ENCODE measurements at places on chromosomes 2 and 18.

DNA sequence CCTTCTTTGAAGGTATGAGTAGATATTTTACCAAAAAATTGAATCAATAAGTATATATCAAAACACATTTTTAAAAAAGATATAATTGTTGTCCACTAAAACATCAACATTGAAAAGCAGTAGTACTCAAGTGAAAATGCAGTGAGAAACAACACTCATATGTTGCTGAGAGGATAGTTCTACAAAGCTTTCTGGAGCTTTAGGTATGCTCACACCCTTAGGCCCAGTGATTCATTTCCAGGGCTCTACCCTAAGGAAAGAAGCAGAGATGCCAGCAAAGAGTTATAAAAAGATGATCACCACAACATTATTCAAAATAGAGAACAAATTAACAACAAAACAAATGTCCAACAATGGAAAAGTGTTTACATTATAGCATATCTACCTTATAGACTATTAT is 197.3 kb upstream of the CCDC150 start:
- DNase-seq = no peak

GRCh38 chr2:44707945-44708660 is 233.4 kb upstream of the SIX3 start:
- DNase-seq = peak; percentile 31

DNA sequence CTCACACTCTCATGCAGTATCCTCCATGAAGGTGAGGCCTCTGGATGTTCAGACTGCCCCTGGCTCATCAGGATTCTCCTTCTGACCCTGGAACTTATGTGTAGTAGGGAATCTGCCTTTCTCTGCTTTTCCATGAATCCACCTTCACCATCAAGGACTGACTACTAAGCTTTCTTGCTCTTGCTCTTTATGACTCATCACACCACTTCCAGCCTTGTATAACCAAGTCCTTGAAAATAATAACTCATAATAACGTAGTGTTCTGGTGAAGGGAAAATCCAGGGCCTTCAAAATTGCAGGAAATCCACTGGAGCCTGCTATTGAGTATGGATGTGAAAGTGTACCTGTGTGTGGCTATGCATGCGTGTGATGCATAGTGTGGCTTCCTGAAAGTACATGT is 11.3 kb upstream of the KCNS3 start:
- DNase-seq = no peak

DNA sequence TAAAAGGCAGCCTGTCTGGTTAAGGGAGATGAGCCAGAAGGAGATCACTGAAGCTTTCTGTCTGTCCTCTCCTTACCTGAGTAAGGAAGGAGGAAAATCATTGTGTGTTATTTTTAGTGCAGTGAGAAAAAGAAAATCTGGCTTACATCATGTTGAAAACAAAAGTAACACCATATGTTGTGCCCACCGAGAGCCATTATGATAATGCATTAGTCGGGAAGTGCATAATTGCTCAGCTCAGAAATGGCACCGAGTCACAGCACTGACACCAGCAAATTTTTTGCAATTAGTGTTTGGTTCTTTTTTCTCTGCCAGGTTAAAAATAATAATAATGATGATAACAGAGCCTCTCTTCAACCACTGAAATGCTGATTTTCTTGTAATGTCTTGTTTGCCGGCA is 46.6 kb downstream of the HNMT start:
- no peak for DNase-seq

DNA sequence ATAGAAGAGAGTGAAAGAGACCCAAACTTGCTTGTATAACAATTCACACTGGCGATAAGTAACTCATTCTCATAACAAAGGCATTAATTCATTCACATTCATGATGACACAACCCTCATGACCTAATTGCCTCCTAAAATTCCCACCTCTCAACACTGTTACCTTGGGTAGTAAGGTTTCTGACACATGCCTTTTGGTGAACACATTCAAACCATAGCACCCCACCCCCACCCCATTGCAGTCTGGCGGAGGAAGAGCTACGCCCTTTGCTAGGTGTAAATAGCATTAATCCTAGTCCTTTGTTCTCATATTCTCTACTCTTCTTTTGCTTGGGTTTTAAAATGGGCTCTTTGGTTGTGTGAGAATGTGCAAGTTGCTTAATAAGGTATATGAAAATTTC is 361.5 kb downstream of the DSEL start:
- DNase-seq = no peak

GRCh38 chr2:133885847-133886246 is 317.6 kb upstream of the NCKAP5 start:
- no peak for DNase-seq

DNA sequence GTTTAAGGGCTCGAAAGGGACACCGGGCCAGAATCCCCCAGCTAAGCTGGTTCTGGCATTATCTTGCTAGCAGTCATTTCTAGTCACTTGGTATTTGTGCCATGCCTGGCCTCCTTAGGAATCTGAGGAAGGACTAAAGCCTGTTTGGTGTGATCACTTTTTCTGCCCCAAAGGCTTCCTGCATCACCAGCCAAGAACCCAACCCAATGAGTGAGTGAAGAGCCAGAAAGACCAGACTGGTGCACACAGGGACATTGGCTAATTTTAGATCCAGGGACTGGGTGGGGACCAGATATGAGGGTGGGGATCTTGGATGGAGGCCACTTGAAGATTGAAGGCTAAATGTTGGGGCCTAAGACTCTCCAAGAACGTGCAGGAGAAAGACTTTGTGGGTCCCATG is 411.9 kb upstream of the TNP1 start:
- no peak for DNase-seq

- DNase-seq = no peak
These were observed 220.0 kb downstream of the LDLRAD4 start for GRCh38 chr18:13438507-13439056.

DNA sequence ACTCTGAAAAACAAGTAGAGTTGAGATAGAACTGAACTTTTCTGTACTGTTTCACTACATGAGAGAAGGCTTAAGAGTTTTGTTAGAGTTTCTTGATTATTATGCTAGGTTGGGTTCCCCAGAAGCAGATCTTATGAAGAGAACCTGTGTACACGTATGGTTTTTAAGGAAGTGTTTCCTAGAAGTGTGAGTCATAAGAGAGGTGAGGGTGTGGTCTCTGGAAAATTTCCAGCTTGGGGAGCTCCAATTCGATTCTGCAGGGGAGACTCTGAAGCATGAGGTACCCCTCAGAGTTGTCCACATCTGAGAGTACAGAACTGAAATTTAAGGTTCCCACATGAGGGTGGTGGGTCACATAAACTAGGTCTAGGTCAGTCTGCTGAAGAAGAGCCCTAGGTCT is 83.3 kb upstream of the MAP2 start:
- DNase-seq = no peak

- DNase-seq = peak; percentile 28
These were observed 607.5 kb upstream of the REG3G start for GRCh38 chr2:78418021-78418420.

- no peak for DNase-seq
These were observed 8.9 kb downstream of the AMER3 start for GRCh38 chr2:130764035-130764820.

DNA sequence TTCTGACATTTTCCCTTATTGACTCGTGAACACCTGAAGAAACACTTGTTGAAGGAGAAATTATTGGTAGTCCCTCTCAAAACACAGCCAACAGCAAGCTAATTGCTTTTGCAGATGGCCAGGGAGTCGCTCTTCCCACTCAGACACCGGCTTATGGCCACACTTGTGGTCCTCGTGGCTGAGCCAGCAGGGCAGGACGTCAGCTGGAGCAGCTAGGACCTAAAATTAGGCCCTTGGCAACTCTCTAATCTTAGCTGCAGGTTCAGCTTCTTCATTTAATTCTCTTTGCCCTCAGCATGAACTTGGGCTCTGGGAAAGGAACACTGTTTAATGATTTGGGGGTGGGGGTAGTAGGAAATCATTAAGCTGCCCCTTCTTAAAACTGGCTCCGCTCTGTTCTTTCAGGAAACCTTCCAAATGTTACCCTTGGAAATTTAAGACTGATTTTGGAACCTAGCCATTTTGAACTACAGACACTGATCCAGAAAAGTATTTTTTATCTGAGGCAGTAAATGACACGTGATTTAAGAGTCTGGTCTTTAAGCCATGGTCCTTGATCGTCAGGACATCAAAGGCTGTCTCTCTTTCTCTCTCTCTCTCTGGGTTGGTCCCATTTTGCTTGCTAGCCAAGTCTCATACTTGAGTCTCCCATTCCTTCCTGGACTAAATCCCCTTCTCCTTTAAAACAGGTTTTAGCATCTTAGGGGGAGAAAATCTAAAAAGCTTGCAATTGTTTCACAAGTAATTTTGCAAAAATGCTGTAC is 77.5 kb downstream of the CDK15 start:
- DNase-seq = peak; percentile 18

DNA sequence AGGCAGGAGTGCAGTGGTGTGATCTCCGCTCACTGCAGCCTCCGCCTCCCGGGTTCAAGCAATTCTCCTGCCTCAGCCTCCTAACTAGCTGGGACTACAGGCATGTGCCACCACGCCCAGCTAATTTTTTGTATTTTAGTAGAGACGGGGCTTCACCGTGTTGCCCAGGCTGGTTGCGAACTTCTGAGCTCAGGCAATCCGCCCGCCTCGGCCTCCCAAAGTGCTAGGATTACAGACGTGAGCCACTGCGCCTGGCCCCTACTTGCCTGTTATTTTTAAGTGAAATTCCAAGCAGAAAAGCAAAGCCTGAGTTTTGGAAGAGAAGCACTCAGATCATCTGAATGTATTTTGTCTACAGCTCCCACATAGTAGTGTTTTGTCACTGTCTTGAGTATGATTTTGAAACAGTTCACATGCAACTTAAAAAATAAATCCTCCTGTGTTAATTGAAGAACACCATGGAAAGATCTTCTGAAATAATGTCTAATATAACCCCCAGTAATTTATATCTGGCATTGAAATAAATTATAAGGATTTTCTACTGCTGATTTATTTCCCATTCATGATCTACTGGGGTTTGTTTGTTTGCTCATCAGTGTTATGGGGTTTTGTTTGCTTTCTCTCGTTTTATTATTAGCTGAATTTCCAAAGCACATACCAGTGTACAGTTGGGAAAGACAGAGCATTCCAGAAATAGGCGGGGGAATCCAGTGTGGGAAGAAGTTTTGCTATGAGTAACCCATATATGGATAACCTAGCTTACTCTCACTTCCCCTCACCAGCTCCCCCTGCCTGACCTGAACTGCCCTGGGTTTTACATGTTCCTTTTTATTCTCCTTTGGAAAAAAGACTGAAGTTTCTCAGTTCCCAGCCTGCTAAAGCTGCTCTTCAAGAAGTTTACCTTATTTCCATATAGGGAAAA is 80.1 kb upstream of the MAP3K20 start:
- DNase-seq = peak; percentile 54

DNA sequence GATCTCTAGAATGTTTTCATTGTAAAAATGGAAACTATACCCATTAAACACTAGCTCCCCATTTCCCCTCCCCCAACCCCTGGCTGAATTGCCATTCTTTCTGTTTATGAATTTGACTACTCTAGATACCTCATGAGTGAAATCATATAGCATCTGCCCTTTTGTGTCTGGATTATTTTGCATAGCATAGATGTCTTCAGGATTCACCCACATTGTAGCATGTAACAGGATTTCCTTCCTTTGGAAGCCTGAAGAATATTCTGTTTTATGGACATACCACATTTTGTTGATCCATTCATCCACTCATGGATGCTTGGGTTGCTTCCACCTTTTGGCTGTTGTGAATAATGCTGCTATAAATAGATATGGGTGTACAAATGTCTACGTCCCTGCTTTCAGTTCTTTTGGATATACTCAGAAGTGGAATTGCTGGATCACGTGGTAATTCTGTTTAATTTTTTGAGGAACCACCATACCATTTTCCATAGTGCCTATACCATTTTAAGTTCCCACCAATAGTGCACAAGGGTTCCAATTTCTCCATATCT is 7.7 kb upstream of the ASB1 start:
- no peak for DNase-seq

DNA sequence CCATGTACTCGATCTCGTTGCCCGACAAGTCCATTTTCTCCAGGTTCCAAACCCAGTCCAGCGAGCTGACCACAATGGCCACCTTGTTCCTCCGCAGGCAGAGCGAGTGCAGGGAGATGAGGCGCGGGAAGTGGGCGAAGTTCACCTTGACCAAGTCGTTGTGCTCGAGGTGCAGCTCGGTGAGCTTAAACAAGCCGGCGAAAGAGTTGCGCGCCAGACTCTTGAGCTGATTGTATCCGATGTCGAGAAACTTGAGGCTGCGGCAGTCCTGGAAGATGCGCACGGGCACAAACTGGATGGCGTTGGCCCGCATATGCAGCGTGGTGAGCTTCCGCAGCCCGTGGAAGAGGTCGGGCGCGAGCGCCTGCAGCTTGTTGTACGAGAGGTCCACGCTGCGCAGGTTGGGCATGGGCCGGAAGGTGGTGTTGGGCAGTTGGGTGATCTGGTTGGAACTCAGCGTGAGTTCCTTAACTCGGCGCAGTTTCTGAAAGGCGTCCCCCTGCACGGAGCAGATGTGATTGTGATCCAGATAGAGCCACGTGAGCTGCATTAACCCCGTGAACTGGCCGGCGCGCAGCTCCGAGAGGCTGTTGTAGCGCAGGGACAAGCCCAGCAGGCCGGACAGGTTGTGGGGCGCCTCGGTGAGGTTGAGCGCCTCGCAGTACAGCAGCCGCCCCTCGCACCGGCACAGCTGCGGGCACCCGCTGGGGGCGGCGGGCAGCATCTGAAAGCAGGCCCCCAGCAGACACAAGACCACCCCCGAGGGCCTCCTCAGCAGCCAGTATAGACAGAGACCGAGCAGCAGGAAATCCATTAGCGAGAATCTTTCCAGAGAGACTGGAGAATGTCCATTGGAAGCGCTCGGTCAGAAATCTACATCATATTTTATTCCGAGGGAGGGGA is 1.3 kb downstream of the LRRTM1 start:
- DNase-seq = no peak

DNA sequence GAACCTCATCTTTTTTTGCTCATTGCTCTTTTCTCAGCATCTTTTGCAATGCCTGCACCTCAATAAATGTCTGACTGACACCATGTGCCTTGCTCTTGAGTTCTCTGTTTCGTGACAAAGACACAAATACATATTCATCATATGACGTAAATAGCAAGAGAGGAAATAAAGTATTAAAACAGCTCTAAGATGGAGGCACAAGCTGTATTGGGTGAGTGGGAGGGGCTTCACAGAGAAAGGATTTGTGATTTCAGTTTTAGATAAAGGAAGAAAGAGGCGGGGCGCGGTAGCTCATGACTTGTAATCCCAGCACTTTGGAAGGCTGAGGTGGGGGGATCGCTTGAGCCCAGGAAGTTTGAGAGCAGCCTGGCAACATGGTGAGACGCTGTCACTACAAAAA is 2.9 kb downstream of the CAD start:
- DNase-seq = no peak

DNA sequence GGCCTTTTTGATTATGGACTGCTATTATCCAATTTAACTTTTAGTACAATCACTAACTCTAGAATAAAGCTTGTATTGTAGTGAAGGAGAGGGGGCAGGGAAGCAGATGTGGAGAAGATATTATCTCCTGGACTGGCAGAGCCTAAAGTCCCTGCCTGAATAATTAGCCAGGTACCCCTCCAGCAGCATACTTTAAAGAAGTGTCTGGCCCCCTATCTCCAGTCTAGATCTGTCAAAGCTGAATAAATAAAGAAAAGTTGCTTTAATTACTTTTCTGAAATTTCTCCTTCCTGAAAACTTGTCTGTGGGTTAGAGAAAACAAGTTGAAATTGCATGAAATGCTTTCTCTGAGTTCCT is 258.2 kb downstream of the SLC8A1 start:
- DNase-seq = no peak
